ENCODE measurements at places on chromosomes 11 and 22. TPM values are rescaled to one million over a fixed set of nuclear protein-coding genes. Genes with fewer than 3 reads are reported as not detected.

Gene RTN4R
- total RNA-seq: 2.1 TPM

DNA sequence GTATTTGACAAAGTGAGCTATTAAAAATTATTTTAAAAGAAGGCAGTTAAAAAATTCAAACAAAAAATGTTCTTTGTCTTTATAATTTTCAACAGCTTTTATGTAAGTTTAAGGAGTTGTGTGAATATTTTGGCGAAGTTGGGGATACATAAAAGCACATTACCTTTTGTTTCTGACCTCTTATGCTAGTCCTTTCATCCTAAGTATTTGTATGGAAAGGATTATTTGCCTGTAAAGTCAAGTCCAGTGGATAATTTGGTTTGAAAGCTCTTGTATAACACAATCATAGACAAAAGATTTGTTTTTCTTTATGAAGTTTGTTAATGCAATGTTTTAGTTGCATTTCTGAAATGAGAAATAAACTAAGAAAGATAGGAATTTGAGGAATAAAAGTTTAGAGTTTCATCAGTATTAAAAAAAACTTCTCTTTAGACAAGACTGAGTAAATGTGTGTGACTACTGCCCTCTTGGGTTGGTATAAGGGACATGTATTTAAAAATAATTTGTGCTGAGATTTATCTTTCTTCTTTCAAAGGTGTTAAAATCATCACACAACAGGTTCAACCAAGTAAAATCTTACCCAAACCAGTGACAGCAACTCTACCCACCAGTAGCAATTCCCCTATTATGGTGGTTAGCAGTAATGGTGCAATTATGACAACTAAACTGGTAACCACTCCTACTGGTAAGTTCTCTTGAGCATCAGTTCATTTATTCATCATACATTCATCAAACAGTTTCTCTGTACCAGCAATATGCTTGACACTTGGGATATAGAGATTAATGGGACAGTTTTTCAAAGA lies 68.2 kb downstream of the EMSY start:
- H3K27me3 ChIP-seq: no peaks in the 10 kb centered on the region
- no peak for DNase-seq
- no peak overlapping the region for H3K4me3 ChIP-seq
- H3K36me3 ChIP-seq: peaks cover 2% of the 10 kb centered on the region
- no peaks in the 10 kb centered on the region for H3K4me1 ChIP-seq
- H3K27ac ChIP-seq: no peak overlapping the region

GRCh38 chr11:33709466-33709865 lies 8.8 kb upstream of the C11orf91 start:
- H3K4me3 ChIP-seq: no peak overlapping the region
- H3K27ac ChIP-seq: no peak overlapping the region
- DNase-seq: no peak
- peaks cover 16% of the 10 kb centered on the region for H3K36me3 ChIP-seq

DNA sequence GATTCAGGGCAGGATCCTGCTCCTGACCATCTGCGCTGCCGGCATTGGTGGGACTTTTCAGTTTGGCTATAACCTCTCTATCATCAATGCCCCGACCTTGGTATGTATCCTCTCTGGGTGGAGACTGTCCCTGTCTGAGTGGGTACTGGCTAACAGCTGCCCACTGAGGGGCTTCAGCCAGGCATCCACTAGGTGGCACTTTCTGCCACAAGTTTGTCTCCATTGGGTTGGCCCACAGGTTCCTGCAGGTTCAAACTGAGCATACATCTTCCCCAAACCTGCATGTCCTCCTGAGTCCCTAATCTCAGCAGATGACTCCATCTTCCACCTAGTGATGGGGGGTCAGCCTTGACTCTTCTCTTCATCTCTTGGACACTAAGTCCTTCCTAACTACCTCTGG lies 4.4 kb downstream of the SLC2A11 start:
- H3K36me3 ChIP-seq: peaks cover 3% of the 10 kb centered on the region
- no peak overlapping the region for H3K27ac ChIP-seq
- no peaks in the 10 kb centered on the region for H3K27me3 ChIP-seq

DNA sequence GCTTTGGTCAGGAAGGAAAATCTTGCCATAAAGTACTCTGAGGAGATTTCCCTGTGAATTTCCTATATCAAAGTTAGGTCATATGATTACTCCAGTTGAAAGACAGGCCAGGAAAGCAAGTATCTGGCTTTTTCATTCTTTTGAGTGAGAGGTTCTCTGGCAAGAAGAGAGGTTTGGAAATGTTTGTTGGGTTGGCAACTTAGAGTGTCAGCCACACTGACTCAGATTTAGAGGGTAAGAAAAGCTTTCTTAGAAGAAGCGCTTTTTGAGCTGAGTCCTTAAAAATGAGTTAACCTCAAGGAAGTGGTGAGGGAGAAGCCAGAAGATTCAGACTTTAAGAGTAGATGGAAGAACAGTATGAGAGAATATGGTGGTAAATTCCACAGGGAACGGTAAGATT lies 86.1 kb upstream of the BDNF start:
- H3K27ac ChIP-seq: no peak overlapping the region
- H3K4me3 ChIP-seq: no peak overlapping the region
- no peaks in the 10 kb centered on the region for H3K4me1 ChIP-seq
- DNase-seq: no peak
- H3K27me3 ChIP-seq: no peaks in the 10 kb centered on the region

DNA sequence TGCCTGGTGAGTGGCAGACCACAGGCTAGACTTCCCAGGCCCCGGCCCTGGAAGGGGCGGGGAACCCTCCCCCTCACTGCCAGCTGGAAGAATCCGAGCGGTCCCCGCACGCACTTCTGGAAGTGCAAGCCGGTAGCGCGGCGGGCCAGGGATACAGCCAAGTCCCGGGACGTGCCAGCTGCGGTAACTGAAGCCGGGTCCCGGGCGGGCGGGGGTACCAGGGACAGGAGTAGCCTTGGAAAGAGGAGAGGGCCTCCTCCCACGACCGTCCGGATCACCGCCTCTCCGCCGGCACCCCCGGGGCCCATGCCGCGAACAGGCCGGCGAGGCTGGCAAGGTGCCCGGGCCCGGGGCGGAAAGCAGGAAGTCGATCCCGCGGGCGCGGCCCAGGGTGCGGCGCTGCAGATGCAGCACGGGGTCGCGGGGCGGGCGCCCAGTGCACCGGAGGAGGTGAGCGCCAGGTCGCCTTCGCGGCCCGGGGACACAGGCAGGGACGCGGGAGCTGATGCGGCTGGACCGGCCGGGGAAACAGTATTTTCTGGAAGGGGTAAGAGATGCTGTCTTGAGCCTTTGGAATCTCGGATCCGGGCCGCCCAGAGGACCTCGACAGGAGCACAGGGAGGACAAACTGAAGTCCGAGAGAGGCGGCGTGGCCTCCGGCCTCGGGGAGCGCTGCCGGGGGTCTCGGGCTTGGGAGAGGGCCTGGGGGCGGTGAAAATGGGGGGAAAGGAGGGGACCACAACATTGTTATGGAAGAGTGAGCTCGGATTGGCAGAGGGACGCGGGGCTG lies 783 bp upstream of the SLC35C1 start:
- H3K27ac ChIP-seq: peak overlapping the region; percentile 76
- H3K36me3 ChIP-seq: no peaks in the 10 kb centered on the region
- H3K4me1 ChIP-seq: peaks cover 32% of the 10 kb centered on the region
- no peaks in the 10 kb centered on the region for H3K27me3 ChIP-seq
- peak overlapping the region; percentile 90 for H3K4me3 ChIP-seq

GRCh38 chr11:119120639-119121007 lies 757 bp upstream of the HINFP start:
- H3K4me1 ChIP-seq: peaks cover 31% of the 10 kb centered on the region
- DNase-seq: no peak
- H3K36me3 ChIP-seq: peaks cover 20% of the 10 kb centered on the region
- H3K27ac ChIP-seq: peak overlapping the region; percentile 80
- H3K4me3 ChIP-seq: peak overlapping the region; percentile 97
- H3K27me3 ChIP-seq: no peaks in the 10 kb centered on the region

GRCh38 chr11:4211991-4212390 lies 117.4 kb downstream of the RRM1 start:
- H3K4me1 ChIP-seq: no peaks in the 10 kb centered on the region
- DNase-seq: no peak
- H3K27ac ChIP-seq: no peak overlapping the region
- no peaks in the 10 kb centered on the region for H3K36me3 ChIP-seq
- H3K27me3 ChIP-seq: peaks cover 18% of the 10 kb centered on the region
- no peak overlapping the region for H3K4me3 ChIP-seq

Gene PHOX2A
- not detected for total RNA-seq

DNA sequence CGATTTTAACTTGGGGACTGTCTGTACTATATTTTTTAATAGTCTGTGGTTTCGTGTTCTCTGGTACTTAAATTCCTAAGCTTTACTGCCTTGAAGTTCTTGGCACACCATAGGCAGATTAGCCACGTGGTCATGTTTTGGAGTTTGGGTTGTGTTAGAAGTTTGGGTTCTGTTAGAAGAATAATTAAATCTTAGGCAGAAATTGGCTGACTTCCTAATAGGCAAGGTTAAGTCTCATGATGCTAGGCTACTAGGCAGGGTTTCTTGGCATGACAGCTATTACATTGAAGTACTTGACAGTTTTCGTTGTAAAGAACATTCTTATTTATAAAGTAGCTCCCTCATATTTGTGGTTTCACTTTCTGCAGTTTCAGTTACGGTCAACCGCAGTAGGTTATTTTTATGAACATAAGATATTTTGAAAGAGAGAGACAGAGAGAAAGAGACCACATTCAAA lies 30.0 kb upstream of the MMP7 start:
- H3K4me1 ChIP-seq: peaks cover 41% of the 10 kb centered on the region
- H3K27me3 ChIP-seq: no peaks in the 10 kb centered on the region
- DNase-seq: no peak
- peak overlapping the region; percentile 35 for H3K4me3 ChIP-seq
- no peaks in the 10 kb centered on the region for H3K36me3 ChIP-seq

Gene NCF4
- 0.50 TPM for total RNA-seq

DNA sequence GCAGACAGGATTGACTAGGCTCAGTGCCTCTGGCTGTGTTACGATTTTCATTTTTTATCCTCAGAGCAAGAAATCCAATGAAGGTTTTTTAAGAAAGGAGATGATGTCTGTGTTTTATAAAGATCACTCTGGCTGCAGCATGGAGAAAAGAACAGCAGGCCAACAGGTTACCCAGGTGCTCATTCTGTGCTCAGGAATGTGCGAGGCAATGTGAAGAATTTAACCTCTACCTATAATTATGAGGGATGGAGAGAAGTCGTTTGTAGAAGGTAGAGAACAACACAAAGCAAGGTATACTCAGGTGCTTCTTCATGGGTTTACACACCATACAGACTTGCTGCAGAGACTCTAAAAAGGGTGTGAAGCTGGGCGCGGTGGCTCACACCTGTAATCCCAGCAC lies 10.0 kb upstream of the RTCB start:
- no peak for DNase-seq
- H3K27ac ChIP-seq: no peak overlapping the region

Gene KCNJ11
- total RNA-seq: 1.0 TPM

Gene ISX
- total RNA-seq: not detected

All from activated naive CD4-positive, alpha-beta T cell treated with anti-CD3 and anti-CD28 coated beads for 36 hours (primary cell).